ENCODE measurements at places on chromosomes 3 and 15.
A peak's percentile ranks its signal among the peaks of the same experiment; 100 is the strongest.

GRCh38 chr15:47987461-47987860 is 133.3 kb upstream of the SLC24A5 start:
- no peak for DNase-seq

DNA sequence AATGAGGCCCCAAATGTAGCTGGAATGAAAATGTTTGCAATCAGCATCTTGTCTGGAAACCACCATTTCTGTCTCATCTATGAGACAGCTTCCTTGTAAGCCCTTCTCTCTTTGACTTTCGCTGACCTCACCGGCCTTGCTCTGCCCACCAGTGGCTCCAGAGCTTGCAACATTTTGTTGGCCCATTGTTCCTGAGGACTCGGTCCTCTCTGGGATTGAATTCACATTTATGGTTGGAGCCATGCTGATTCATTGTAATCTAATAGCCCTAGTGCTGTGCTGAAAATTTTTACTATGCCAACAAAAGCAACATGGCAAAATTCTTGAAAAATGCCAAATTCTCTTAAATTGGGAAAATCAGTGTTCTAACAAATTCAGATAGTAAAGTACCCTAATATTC is 37.2 kb downstream of the ABHD5 start:
- DNase-seq: no peak

DNA sequence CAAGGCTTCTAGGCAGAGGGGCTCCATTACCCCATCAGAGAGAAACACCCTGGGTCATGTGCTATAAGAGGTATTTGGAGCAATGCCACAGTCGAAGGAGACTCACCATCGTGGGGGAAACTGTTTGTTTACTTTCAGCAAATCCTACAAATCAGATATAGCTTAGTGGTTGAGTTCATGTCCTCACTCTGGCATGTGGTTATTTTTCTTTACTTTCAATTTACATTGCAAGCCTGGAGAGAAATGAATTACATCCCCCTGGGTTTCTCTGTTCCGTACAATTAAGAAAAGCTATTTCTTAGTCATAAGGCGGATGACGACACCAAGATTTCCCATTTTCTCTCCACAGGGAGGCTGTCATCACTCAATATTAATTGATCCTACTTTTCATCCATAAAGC is 36.9 kb downstream of the RFTN1 start:
- no peak for DNase-seq

- peak; percentile 58 for DNase-seq
Measured at GRCh38 chr3:43879166-43879565, 188.4 kb downstream of the ABHD5 start.

- DNase-seq: no peak
Measured at GRCh38 chr3:166265153-166265552, 427.9 kb upstream of the BCHE start.

DNA sequence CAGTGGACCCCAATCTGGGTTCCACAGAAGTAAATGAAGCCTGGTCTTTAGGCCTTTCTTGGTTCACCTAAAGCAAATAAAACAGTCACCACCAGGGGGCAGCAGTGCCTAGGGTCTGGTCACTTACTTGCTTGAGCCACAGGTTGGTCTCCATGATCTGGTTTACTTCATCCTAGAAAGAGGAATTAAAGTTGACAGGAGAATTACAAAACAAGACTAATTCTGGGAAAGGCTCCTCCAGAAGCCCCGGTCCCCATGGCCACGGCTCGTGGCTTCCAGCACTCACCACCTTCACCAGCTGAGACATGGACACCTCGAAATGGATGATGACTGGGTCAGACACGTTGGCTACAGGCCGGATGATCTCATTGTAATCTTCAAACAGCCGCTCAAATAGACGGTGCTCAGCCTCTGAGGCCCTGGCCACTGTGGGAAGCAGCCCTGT is 2.3 kb downstream of the CHRNA3 start:
- peak; percentile 86 for DNase-seq

- DNase-seq: no peak
Measured at GRCh38 chr3:77134769-77135168, 94.9 kb downstream of the ROBO2 start.

GRCh38 chr3:196122021-196122687 is 40.3 kb upstream of the TFRC start:
- no peak for DNase-seq

- DNase-seq: no peak
Measured at GRCh38 chr3:56189536-56189935, 278.7 kb downstream of the ERC2 start.

- DNase-seq: no peak
Measured at GRCh38 chr3:45134758-45135521, 11.2 kb downstream of the CDCP1 start.

Data from GM10248 (cell line).